ENCODE measurements at places on chromosomes 6 and 20. TPM values are rescaled to one million over a fixed set of nuclear protein-coding genes. Genes with fewer than 3 reads are reported as not detected.
A peak's percentile ranks its signal among the peaks of the same experiment; 100 is the strongest.

DNA sequence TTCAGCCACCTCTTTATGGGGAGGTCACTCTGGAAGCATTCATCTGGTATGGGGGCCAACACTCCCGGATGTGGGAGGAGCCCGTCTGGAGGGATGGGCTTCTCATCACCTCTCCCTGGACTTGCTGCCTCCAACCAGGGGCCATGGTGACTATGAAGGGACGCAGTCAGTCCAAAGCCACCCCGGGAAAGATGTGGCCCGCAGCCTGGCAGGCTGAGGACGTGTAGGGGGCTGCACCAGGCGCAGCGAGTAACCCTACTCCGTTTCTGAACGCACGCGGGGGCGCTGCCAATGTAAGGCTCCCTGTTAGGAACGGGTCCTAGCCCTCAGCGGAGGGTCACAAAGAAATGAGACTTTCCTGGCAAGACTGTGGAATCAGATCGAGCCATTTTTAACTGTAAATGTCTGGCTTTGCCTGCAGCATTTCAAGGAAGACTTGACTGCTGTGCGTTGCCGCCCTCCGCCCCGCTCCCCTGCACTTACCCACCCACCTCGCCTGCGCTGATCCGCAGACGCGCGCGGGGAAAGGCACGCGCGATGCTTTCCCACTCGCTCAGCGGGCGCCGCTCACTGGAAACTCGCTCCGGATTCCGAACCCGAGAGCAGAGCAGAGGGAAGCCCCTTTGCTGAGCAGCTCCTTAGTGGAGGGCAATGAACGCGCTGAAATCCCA lies 55.1 kb downstream of the IL20RA start:
- H3K36me3 ChIP-seq = no peaks in the 10 kb centered on the region
- DNase-seq = peak; percentile 84
- no peak overlapping the region for H3K27ac ChIP-seq
- peak overlapping the region; percentile 80 for H3K4me3 ChIP-seq
- H3K27me3 ChIP-seq = no peaks in the 10 kb centered on the region

DNA sequence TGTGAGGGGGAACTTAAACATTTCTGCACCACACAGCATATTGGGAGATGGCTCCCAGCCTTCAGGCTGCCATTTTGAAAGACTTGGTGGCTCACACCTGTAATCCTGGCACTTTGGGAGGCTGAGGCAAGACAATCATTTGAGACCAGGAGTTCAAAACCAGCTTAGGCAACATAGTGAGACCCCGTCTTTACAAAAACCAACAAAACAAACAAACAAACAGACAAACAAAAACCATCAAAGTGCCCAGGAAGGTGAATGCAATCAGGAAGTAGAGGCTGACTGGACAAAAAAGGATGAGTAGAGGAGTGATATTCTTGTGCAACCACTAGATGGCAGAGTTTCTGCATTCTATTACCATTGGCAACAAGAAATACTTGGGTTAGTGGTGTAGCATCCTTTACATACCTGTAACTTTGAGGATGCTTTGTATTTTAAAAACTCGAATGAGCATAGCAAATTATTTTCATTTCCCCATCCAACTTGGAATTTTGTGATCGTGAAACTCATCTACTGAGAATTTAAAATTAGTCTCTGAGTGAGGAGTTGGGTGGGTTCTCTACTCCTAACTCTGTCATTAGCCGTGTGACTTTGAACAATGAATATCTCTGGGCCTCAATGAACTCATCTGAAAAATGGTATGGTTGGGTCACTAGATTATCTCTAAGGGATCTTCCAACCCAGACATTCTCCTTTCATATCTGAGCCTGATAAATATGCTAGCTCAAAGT lies 84.4 kb downstream of the CRYBG1 start:
- H3K27me3 ChIP-seq = no peaks in the 10 kb centered on the region
- no peaks in the 10 kb centered on the region for H3K4me1 ChIP-seq
- no peak overlapping the region for H3K27ac ChIP-seq
- H3K36me3 ChIP-seq = no peaks in the 10 kb centered on the region
- H3K4me3 ChIP-seq = no peak overlapping the region

DNA sequence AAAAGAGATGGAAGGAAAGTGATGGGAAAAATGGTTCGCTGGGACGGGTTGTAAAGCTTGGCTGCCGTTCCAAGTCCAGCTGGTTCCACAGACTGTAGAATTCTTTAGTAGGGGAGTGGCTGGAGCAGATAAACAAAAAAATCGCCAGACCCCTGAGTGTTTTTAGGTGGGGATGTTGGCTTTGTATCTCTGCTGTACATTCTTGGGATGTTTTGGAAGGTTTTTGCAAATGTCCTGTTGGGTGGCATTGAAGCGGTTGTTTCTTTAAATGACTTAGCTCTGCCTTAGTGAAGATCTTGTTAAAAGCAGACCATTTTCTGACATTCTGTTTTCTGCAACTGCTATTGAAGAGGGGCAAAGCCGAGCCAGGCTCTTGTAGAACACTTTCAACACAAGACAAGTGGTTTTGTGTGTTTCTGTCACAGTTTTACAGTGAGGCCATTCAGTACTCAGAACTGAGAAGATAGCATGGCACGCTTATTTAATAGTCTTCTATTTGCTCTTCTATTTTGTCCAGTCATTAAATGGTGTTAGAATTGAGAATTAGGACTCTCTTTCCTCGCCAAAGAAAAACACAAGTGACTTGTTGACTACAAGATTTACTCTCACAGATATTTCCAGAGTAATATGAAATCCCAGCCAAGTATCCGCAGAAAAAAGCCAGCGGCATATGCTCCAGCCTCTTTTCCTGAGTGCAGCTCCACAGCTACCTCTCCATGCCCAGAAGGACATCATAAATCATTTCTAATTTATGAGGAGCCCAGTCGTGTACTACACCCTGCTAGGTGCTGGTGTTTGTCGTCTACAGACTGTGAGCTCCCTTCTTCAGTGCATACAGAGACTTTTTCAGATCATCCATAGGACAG lies 65.8 kb downstream of the PHACTR2 start:
- peaks cover 28% of the 10 kb centered on the region for H3K4me1 ChIP-seq
- H3K27ac ChIP-seq = peak overlapping the region; percentile 99
- H3K27me3 ChIP-seq = no peaks in the 10 kb centered on the region

- DNase-seq = peak; percentile 83
- H3K4me3 ChIP-seq = peak overlapping the region; percentile 78
- peak overlapping the region; percentile 49 for H3K27ac ChIP-seq
- H3K27me3 ChIP-seq = no peaks in the 10 kb centered on the region
- H3K4me1 ChIP-seq = peaks cover 13% of the 10 kb centered on the region
- H3K36me3 ChIP-seq = peaks cover 22% of the 10 kb centered on the region
Measured at GRCh38 chr20:46683939-46684750, 5.1 kb downstream of the TP53RK start.

DNA sequence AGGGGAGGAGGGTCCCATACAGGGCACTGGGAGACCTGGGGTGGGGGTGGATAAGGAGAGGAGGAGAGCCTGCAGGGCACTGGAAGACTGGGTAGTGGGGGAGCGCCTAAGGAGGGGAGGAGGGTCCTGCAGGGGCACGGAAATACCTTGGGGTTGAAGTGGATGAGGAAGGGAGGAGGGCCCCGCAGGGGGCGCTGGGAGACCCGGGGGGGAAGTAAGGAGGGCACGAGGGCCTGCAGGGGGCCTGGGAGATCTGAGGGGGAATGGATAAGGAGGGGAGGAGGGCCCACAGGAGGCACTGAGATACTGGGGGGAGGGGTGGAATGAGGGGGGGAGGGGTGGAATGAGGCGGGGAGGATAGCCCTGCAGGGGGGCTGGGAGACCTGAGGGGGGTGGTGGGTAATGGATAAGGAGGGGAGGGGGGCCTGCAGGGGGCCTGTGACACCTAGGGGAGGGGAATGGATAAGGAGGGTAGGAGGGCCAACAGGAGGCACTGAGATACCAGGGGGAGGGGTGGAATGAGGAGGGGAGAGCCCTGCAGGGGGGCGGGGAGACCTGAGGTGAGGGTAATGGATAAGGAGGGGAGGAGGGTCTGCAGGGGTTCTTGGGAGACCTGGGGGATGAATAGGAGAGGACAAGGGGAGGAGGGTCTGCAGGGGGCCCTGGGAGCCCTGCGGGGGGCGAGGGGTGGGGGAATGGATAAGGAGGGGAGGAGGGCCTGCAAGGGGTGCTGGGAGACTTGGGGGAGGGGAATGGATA lies 567 bp upstream of the CTCFL start:
- no peak for DNase-seq
- no peaks in the 10 kb centered on the region for H3K27me3 ChIP-seq
- H3K4me1 ChIP-seq = no peaks in the 10 kb centered on the region
- H3K27ac ChIP-seq = no peak overlapping the region
- H3K36me3 ChIP-seq = no peaks in the 10 kb centered on the region

DNA sequence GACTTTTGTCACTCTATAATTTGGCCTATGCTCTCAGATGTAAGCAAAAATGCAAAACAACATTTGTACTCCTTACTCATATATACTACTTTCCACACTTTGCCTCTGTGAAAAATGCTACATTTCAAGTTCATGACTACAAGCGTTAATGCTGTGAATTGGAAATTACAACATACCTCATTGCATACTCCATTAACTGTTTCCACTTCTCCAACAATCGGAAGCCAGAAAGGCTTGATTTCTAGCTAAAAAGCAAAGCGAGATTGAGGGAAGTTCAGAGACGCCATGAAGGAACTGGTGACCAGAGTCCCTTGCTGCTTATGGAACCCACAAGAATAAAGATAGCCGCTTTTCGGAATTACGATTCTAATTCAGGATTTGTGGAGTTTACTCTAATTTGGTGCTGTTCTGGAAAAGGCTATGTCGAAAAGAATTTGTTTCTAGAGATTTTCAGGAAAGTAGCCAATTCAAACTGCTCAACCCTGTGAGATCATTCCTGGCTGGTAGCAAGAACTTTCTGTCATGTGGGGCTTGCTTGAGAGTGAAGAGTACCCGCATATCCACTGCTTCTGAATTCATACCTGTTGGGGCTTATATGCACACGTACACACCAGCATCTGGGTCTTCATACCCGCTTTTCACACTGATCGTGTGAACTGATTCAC lies 98.0 kb upstream of the CITED2 start:
- no peak overlapping the region for H3K27ac ChIP-seq
- DNase-seq = no peak
- no peaks in the 10 kb centered on the region for H3K36me3 ChIP-seq
- H3K4me3 ChIP-seq = no peak overlapping the region

DNA sequence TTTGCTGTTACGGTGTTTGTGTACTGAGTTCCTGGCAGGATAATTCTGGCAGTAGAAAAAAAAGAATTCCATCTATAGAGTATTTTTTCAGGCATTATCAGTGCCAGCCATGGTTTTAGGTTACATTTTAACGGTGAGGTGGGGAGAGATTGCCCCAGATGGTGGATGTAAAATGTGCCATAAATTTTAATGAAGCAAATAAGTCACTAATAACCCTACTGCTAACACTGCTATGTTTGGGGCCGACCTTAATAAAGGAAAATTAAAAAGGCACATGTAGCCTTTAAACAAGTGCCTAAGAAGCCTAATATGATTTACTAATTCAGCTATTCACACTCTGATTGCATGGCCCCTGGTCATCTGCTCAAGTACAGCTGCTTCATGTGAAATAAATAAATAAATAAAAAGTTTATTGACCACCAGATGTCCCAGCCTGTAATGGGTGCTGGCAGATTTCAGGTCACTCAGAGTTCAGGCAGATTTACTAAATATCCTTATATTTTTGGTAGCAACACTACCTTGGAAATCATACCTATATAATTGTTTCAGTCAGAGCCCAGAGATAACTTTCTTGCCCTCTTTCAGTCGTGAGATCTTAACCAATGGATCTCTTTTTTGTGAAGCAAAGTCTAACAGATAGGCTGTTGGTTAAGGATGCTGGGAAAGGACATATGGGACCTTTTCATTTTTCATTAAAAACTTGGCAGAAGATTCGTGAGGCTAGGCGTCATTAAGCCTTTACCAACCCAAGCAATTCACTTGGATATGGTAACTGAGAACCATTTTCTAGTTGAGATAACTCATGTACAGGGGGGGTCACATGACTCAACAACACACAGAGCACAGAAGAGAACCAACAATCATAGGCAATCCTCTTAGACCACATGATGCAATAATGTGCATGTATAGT lies 495.0 kb upstream of the NRSN1 start:
- no peak overlapping the region for H3K27ac ChIP-seq
- no peaks in the 10 kb centered on the region for H3K4me1 ChIP-seq
- no peaks in the 10 kb centered on the region for H3K36me3 ChIP-seq
- no peak overlapping the region for H3K4me3 ChIP-seq
- no peak for DNase-seq

DNA sequence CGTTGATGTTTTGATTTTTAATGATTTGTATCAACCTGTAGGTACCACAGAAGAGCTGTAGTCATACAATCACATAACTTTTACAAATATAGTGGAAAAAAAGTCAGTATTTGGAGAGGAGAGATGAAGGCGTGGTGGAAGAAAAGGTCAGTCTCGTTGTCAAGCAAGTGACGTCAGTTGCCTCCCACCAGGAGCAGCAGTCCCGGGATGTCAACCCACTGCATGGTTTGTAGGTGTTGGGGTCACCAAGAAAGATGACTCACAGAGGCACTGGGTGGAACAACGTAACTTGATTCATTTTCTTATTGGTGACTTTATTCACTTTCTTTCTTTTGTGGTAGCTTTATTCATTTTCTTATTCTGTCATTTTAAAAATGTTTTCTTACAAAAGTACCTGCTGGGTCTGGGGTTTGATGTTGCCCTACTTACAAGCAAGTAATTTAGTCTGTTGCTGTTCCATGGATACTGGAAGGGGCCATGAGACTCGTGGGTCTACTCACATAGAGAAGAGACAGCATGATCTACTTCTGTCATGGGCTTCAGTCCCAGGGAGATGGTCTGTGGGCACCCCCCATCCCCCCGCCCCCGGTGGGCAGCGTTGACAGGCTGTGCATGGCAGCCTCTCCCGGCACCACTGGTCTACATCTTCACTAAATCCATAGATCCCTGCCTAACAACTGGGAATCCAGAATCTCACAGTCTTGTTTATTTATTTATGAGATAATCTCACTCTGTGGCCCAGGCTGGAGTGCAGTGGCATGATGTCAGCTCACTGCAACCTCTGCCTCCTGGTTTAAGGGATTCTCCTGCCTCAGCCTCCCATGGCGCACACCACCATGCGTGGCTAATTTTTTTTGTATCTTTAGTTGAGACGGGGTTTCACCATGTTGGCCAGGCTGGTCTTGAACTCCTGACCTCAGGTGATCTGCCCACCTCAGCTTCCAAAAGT lies 36.4 kb upstream of the SYNJ2 start:
- H3K36me3 ChIP-seq = peaks cover 45% of the 10 kb centered on the region
- H3K4me3 ChIP-seq = no peak overlapping the region
- no peaks in the 10 kb centered on the region for H3K27me3 ChIP-seq
- no peak for DNase-seq

EPPIN gene
- not detected for total RNA-seq

TMC2 gene
- not detected for total RNA-seq

TRIM15 gene
- total RNA-seq = not detected

ACOT13 gene
- total RNA-seq = 38.0 TPM

IL17F gene
- not detected for total RNA-seq

SLC17A3 gene
- total RNA-seq = not detected
